Cerebellar cortex (tissue), 1 donor: ENCODE measurements at places on chromosomes 13 and 19.

DNA sequence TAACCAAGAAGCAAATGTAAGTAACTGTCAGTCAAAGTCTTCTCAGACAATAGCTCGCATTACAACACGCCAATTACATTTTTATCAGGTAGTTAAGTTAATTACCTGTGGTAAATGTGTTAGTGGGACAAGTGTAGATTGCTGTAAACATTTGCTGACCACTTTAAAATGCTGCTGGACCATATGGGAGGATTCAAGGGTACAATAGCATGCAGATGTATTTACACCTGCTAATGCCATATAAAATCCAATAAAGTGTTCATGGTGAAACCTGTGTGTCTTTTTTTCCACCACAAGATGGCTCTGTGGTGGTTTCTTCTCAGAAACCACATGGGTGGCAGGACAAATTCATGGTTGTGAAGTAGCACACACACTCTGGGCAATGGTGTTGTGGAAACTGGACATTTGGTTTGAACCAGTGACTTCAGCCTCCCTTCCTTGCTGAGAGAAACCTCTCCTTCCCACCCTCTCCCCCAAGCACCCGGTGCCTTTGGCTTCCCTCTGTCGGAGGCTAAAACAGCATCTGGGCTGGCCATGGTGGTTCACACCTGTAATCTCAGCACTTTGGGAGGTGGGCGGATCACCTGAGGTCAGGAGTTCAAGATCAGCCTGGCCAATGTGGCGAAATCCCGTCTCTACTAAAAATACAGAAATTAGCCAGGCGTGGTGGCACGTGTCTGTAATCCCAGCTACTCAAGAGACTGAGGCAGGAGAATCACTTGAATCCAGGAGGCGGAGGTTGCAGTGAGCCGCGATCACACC, 18.1 kb upstream of the GTF3A start:
- DNase-seq = peak; percentile 66

DNA sequence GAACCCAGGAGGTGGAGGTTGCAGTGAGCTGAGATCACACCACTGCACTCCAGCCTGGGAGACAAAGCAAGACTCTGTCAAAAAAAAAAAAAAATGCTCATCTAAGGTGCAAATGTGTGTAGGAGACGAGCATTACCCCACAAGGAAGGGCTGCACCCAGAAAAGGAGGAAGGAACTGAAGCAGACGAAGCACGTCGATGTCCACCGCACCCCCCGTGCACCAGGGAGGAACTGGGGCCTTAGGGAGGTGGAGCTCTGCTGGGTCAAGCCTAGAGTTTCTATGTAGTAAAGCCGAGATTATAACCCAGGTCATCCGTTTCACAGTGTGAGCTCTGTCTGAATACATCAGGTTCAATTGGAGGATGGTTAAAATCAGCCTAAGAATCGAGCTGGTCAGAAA, 1.1 kb downstream of the VSTM1 start:
- no peak for DNase-seq

DNA sequence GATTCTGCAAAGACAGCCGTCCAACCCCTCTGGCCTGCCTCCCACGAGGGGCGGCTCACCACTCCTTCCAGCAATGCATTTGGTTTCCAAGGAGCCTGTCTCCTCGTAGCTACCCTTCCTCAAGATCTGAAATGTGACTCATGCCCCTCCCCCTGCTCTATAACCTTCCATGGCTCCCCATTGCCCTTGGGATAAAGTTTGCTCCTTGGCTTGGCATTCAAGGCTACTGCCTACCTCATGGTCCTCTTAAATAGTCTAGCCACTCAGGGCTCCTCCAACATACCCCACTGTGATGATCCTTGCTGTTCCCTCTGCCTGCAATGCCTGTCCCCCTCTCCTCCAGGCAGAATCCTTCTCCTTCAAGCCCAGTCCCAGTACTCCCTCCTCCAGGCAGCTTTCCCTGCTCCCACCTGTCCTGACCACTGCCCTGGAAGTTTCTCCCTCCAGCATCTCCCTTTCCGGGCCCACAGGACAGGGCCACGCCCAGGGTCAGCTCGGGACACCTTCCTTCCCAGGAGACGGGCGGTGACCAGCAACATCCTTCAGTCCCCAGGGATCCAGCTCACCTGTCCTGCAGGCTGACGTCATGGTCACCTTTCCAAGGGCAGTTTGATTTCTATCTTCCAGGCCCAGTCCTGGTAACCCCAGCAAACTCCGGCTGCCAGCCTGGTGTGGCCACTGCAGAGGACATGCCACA, 19.2 kb upstream of the SEMA6B start:
- no peak for DNase-seq

GRCh38 chr13:77176350-77176749, 149.4 kb upstream of the FBXL3 start:
- DNase-seq = no peak

DNA sequence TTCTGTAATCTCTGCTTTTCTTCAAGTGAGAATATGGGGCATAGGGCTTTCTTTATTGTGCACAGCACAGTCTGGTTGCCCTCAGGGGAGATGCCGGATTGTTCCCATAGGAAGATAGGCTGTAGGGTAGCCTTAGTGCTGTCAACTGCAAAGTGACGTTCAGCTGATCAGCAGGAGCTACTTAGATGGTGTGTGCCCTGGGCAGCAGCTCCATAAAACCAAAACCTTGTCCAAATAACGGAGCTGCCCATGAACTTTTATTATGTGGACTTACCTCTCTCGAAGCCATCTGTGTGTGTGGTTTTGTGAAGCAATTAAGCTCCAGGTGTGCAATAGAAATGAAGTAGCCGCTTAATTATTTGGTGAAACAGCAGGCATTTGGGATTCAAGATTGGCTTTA, 120.0 kb upstream of the RNF113B start:
- no peak for DNase-seq

DNA sequence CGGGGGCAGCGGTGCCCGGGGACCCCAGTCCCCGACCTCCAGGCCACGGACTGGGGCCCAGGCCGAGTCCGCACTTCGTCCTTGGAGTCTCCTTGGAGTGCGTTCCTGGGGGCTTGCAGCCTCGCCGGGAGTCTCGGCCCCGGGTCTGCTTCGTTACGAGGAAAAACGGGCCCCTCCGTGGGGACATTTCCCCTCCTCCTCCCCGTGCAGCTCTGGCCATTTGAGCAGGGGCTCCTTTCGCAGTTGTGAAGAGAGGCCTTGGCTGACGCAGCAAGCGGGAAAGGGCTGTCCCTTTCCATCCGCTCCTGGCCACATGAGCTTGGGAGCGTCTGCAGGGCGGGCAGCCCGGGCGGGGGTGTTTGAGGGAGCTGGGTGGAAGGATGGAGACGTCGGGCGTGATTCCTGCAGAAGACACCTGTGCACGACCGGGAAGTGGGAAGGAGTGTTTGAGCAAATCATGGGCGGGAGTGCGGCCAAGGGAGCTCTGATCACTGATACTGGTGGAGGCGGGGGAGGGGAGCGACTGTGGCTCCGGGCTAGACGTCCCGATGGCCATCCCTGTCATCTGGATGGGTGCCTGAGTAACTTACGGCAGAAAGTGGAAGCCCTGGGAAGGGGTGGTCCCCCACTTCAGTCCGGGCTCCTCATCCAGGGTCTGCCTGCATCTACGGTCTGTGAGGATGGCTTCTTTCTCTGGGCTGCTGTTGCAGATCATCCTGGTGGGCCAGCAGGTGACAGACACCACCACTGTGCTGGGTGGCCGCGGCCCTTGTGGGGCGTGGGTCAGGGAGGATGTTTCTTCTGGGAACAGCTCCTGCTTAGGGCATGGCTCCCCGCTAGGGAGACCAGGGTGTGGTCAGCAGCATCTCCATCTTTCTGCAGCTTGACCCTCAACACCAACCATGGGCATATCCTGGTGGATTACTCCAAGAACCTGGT, 736 bp downstream of the GPI start:
- peak; percentile 51 for DNase-seq

GRCh38 chr19:47229676-47230053, 1.3 kb downstream of the BBC3 start:
- DNase-seq = peak; percentile 66

GRCh38 chr19:6253954-6254733, 25.6 kb downstream of the MLLT1 start:
- DNase-seq = no peak

GRCh38 chr13:26847281-26847680, 86.7 kb upstream of the GPR12 start:
- no peak for DNase-seq

DNA sequence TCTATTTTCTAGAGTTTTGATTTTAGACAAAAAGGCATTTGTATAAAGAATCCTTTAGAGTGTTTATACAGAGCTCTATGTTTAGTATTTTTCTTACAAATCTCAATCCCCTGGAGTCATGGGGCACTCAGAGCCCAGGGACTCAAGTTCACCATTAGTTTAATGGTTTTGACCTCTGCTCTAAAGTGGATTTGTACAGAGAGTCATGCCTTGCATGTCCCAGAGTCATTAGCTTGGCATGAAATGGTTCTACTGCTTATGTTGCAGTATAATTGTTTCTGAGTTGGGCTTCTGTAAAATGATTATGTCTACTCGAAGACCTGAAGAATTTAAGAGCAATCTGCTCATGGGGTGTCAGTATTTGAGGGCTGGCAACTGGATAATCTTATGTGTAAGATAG, 406.2 kb downstream of the DLEU7 start:
- no peak for DNase-seq

DNA sequence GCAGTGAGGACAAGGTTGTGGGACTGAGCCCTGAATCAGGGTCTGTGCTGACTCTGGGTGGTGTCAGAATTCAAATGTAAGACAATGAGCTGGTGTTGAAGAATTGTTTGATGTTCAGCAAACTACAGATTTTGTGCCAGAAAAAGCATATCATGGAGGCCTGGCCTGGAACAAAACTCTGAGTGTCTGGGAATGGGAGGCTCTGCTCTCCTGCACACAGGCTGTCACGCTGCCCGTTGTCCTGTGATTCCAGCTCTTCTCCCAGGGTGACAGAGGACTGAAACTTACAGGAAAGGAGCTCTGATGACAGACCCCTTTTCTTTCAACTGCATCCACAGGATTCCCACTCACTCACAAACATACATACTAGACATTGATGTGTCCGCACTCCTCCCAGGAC, 120.1 kb downstream of the ZNF486 start:
- DNase-seq = no peak

DNA sequence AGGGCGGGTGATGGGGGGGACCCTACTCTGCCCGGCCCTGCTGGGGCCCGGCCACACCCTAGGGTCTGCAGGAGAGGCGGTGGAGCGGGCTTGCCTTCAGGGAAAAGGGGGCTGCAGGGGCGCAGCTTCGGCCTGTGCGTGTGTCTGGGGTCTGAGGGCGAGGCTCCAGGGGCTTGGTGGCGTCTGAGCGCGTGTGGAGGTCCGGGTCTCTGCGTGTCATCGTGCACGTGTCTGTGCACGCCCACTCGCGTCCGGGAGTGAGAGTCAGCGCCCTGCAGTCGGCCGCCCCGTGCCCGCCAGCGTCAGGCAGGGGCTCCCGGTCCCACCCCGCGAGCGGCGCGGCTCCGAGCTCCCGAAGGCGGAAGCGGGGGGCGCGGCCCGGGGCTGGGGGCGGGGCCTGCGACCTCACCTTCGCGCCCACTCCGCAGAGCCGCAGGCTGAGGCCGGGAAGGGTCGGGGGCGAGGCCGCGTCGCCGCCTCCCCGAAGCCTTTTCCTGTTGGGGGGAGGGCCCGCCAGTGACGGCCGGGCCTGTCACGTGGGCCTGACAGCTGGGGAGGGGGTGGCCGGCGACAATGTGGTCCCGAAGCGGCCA, at the start of gene ARHGAP45:
Gene ARHGAP45, plus strand, starts transcription at position 420 of the 593 bp plus-strand sequence. CDS start 239 bp downstream, outside the sequence.
- no peak for DNase-seq

GRCh38 chr13:101970341-101970740, 431.5 kb downstream of the FGF14 start:
- no peak for DNase-seq

- DNase-seq = no peak
These were observed 6.3 kb upstream of the LRFN3 start for GRCh38 chr19:35929876-35930275.

- DNase-seq = no peak
These were observed 9.3 kb upstream of the HIF3A start for GRCh38 chr19:46287585-46287984.

DNA sequence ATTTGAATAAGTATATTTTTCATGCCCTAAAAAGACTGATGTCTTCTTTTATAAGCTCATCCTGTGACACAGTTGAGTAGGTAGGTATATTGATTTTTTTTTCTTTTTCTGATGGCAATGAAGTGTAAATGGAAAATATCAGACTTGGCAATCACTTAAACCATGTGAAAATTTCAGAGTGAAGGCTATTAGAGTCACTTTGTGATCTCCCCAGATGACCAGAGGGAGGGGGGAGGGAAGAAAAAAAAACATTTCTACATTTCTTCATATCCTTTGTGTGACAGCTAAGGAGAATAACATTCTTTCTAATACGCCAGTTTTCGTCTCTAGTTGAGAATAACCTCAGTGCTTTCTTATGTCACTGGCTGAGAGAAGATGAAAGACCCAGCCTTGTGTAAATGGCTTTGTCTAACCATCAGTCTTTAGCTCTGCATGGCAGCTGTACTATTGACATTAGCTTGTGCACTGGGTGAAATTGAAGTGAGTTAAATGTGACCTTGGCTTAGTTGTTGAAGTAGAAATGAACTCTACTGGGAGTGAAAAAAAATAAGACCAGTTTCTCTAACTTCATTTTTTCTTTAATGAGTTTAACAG, 332.1 kb upstream of the DACH1 start:
- DNase-seq = no peak

DNA sequence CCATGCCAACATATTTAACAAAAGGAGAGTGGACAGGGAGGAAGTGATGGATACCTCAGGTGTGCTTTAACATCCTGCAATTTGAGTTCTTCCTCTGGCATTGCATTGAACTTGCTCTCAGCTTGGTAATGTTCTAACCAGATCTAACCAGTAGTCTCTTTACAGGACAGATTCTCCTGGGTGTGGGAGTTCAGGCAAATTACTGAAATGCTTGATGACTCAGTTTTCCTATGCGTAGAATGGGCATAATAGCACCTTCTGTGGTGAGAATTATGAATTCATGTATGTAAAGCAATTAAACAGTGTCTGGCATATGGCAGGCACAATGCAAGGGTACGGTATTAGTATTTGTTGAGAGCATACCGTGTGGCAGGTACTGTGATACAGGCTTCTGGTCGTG, 3.6 kb downstream of the AKAP11 start:
- DNase-seq = no peak

GRCh38 chr19:18507727-18508440, 14.0 kb downstream of the ELL start:
- DNase-seq = no peak

- no peak for DNase-seq
These were observed 35.2 kb upstream of the SLC7A10 start for GRCh38 chr19:33260628-33261418.

DNA sequence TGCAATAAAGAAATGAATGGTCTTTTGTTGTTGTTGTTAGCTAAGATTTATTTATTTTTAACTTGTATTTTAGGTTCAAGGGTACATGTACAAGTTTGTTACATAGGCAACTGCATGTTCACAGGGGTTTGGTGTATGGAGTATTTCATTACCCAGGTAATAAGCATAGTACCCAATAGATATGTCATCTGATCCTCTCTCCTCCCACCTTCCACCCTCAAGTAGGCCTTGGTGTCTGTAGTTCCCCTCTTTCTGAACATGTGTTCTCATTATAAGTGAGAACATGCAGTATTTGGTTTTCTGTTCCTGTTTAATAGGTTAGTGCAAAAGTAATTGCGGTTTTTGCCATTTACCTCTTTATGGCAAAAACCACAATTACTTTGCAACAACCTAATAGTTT, 554.1 kb downstream of the TBC1D4 start:
- no peak for DNase-seq
